Spinal cord (tissue), 10 donors: ENCODE measurements at places on chromosomes 12 and 14. TPM values are rescaled to one million over a fixed set of nuclear protein-coding genes. Genes with fewer than 3 reads are reported as not detected.

DNA sequence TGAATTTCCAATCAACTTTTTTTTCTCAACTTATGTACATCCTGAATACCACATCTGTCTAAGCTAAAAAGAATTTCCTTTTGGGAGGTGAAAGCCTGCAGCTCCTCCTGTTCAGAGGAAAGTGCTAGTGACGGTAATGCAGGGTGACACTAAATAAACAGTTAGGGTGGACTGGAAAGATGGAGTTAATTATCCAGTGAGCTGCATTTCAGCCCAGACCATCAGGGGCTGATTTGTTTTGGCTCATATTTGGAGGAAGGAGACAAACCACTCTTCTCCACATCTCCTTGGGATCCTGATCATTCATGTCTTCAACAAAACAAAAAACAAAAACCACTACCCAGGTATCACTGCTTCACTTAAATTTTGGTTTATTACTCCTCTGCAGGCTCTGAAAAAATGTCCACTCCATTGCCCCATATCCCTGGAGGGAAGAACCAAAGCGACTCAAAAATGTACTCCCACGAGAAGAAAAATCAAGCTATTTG is 5.1 kb upstream of the SIX1 start:
- no peak for DNase-seq

- DNase-seq, result no peak
These were observed 351.6 kb downstream of the SEC23A start for GRCh38 chr14:38751459-38751858.

DNA sequence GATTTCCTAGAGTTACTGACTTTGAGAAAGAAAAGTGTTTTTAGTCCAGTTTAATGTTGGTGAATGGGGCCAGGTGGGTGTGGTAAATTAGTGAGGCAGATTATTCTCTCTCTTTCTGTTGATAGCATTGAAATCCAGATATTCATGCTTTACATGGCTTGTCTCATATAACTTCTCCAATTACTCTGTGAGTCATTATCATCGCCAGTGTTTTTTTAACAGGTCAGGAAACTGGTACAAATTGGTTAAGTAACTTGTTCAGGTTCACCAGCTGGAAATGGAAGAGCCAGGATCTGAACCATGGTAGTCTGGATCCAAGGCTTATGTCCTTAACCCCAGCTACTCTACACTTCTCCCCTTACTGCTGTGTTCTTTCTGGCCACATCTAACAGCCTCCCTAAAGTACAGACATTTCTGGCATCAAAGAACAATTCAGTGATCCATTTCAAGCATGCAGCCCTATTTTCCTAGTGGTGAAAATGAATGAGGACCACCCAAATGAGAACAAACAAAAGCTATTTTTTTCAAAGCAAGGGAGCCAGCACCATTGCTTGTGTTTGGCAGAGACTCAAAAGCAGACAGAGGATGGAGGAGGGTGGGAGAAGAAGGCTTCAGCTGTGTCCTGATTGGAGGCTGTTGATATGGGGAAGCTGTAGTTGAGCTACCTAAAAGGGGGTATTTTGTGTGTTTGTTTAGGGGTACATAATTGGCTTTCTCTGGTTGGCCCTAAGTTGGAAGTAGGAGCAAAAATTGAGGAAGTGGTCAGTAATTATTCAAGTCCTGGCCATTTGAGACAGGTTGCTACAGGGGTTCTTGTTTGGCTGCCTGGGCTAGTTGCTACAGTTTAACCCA is 1.7 kb downstream of the IRAK3 start:
- no peak for DNase-seq

DNA sequence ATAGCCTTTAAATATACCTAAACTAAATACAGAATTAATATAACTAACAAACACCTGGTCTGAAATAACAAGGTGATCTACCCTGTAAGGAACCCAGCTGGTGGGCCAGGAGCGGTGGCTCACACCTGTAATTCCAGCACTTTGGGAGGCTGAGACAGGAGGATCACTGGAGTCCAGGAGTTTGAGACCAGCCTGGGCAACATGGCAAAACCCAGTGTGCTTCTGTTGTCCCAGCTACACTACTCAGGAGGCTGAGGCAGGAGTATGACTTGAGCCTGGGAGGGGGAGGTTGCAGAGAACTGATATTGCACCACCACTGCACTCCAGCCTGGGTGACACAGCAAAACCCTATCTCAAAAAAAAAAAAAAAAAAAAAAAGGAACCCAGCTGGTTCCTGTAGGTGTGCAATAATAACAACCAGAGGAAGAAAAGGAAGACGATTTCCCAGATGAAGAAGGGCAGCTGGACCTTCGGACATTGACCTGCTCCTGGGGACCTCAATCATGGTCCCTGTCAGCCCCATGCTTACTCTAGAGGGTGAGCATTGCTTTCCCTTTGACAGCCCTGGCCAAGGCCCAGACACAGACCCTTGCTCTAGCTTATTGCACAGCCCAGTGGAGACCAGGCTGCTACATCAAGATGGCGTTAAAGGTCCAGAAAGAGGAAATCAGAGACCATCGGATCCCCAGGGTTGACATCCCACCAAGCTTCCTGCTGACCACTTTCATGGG is 5.4 kb downstream of the FOS start:
- DNase-seq, result no peak

DNA sequence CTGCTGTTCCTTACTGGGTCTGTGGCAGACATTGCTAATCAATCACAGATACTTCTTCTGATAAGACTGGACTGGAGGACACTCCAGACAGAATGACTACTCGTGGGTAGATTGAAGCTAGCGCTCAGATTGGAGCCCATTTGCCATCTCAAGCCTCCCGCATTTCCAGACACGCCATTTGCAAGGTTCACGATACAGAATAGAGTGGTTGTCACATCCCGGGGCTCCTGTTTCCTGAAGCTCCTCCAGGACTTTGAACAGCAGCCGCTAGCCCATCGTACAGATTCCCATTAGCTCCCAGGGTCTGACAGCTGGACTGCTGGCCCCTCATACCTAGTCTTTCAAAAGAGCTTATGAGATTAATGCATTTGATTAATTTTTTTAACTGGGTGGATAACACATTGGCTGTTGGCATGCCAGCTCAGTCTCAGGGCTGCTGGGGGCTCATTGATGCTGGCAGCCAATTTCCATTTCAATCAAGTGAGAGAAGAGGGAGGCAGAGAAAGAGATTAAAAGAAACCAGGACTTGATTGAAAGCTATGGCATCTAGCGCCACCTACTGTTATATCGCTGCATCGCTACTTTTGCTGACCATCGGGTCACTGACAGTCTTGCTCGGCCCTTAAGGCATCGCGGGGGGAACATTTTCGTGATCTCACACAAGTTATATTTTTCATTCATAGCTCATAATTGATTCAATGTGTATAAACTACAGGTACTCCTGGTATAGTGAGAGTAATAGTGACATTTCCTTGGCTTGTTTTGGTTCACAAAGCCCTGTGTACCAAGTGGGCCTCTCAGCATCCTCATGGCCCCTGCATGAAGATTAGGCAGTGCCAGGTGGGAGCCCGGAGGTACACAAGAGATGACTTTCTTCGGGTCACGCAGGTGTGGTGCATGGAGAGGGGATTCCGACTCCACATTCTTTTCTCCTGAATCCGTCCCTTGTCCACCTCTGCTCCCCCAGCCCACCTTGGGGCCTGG is 78.6 kb downstream of the CCDC60 start:
- peak; percentile 70 for DNase-seq

KCNMB4 gene
- total RNA-seq, result 14.0 TPM

MFAP5 gene
- total RNA-seq, result 79.8 TPM
